ENCODE measurements at places on chromosomes 13 and 19.
A peak's percentile ranks its signal among the peaks of the same experiment; 100 is the strongest.

DNA sequence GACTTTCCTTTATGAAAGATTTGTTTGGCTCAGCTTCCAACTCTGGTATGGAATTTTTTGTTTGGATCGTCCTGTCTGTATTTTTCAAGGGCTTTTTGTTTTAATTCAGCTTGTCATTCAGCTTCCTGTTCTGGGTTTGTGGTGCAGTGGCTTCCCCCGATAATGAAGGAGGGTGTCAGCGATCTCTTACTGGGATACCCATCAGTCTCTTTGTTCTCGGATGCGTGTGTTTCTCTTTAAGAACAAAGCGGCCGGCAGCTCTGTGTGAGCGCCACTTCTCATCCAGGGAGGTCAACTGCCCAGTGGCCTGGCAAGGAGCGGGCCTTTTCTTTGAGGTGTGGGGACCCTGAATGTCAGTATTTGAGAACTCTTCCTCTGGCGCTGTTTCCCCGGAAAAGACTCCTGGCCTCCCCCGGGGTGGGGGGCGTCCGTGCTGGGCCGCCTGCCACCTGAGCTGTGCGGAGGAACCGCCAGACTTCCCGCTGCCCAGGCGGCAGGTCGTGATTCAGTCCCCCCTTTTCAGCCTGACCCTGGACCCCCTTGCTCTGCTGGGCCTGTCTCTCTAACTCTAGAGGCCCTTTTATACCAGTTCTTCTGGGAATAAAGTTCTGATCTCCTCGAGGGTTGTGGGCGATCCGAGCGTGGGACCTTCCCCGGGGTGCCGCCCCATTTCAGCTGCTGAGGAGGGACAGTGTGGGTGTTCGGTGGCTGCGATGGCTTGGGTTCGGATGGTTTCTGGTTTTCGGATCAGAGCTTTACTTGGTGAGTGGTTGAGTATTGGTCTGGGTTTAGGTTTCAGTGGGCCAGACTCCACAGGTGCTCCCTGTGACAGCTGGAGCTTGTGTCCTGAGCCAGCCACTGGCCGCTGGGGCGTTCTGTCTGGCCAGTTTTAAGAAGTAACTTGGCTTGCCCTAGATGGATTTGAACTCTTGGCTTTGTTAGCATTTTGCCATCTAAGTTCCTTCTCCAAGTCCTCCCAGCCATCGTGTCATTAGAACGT lies 3.4 kb downstream of the SF3A2 start:
- H3K4me3 ChIP-seq, result peak overlapping the region; percentile 85
- DNase-seq, result no peak
- H3K4me1 ChIP-seq, result peaks cover 60% of the 10 kb centered on the region
- H3K27ac ChIP-seq, result peak overlapping the region; percentile 80

DNA sequence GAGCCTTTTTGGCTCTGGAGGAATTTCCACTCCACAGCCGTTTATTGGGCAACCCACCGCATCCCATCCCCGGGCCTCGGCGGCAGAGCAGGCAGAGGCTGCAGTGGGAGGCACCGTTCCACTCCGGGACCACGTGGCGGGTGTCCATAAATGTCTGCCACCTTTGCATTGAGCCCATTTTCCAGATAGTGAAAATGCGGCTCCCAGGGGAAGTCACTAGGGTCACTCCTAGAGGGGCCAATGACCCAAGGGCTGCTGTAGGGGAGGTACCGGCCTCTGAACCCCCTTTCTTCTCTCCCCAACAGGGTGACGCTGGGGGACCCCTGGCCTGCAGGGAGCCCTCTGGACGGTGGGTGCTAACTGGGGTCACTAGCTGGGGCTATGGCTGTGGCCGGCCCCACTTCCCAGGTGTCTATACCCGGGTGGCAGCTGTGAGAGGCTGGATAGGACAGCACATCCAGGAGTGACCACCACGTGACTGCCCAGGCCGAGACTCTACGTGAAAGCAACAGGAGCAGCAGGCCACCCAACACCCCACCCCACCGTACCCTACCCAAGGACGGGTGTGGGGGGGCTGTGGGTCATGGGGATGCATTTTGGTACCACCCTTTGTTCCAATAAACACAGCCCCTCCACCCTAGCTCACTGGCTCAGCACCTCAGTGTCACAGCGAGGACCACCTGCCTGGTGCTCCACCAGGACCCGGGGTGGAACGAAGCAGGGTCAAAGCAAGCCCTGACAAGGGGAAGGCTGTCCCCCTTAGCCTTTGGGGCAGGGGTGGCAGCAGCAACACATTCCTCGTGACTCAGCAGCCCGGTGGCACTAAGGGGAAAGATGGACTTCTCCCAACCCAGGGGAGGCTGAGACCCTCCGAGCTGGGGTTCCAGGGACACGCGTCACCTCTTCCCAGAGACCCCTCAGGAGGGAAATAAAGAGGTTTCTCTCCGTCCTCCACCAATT lies 1.5 kb downstream of the TIMM13 start:
- peaks cover 3% of the 10 kb centered on the region for H3K27me3 ChIP-seq
- H3K36me3 ChIP-seq, result peaks cover 17% of the 10 kb centered on the region
- H3K4me3 ChIP-seq, result peak overlapping the region; percentile 92
- H3K27ac ChIP-seq, result peak overlapping the region; percentile 99
- peaks cover 12% of the 10 kb centered on the region for H3K4me1 ChIP-seq

GRCh38 chr13:101449790-101450748 lies 2.4 kb upstream of the ITGBL1 start:
- H3K36me3 ChIP-seq, result no peaks in the 10 kb centered on the region
- H3K27me3 ChIP-seq, result peaks cover 29% of the 10 kb centered on the region
- peaks cover 2% of the 10 kb centered on the region for H3K4me1 ChIP-seq
- H3K27ac ChIP-seq, result no peak overlapping the region

- DNase-seq, result no peak
- H3K27ac ChIP-seq, result no peak overlapping the region
- no peaks in the 10 kb centered on the region for H3K36me3 ChIP-seq
Measured at GRCh38 chr13:90438576-90438975, 908.9 kb upstream of the MIR17HG start.

DNA sequence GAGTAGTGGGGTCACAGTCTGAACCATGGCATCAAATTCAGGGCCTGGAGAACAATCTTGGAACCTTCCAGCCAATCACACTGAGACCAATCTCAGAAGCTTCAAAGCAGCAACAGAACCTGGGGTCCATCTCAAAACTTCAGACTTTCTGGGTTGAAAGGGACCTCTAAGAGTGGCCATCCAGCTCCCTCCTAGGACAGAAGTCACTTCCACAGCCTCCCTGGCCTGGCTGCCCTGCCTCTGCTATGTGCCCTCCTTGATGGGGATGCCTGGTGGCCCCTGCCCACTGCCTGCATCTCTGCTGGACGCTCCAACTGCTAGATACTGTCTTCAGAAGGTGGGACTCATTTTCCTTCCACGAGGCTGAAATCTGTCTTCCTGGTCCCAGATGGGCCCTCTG lies 1.8 kb downstream of the TLE2 start:
- H3K4me1 ChIP-seq, result peaks cover 21% of the 10 kb centered on the region
- DNase-seq, result no peak
- H3K27me3 ChIP-seq, result peaks cover 28% of the 10 kb centered on the region
- no peaks in the 10 kb centered on the region for H3K36me3 ChIP-seq
- H3K27ac ChIP-seq, result no peak overlapping the region
- no peak overlapping the region for H3K4me3 ChIP-seq

DNA sequence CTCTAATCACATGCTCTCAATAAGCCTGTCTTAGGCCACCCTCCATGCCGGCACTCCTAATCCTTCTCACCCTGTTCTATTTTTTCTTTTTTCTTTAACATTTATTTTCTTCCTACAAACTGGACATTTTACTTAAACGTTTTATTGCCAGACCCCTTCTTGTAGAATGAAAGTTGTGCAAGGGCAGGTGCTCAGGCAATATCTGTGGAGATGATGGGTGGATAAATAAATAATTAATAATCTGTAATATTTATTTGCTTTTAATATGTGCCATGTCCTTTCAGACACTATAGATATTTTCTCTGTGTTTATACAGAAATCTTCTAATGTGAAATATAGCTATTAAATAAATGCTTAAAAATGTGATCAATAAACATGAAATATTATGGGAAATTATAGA lies 815.7 kb upstream of the MIR17HG start:
- H3K4me3 ChIP-seq, result no peak overlapping the region
- no peak for DNase-seq
- no peaks in the 10 kb centered on the region for H3K4me1 ChIP-seq

DNA sequence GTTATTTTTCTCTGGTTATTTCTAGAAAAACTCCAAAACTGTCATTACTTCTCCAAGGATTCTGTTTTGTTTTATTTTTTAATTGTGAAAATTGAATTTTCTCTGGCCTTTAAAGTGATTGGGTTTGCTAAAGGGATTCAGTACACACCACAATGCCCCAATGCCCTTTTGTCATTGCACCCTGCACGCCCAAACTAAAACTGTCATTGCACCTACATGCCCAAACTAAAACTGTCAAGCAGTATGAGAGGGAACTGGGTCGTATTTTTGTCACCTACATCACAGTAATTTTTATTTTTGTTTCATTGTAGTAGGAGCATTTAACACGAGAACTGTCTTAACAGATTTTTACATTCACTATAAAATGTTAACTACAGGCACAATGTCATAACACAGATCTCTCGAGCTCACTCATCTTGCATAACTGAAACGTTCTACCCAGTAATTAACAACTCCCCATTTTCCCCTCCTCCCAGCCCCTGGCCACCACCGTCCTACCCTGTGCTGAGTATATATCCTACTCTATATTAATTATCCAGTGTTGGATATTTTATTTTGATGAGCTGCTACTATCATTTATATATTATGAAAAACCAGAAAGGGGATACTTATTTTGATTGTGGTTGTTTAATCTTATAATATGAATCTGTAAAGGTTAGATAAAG lies 7.2 kb downstream of the NALCN start:
- no peak for DNase-seq
- peaks cover 12% of the 10 kb centered on the region for H3K27me3 ChIP-seq
- no peak overlapping the region for H3K4me3 ChIP-seq

DNA sequence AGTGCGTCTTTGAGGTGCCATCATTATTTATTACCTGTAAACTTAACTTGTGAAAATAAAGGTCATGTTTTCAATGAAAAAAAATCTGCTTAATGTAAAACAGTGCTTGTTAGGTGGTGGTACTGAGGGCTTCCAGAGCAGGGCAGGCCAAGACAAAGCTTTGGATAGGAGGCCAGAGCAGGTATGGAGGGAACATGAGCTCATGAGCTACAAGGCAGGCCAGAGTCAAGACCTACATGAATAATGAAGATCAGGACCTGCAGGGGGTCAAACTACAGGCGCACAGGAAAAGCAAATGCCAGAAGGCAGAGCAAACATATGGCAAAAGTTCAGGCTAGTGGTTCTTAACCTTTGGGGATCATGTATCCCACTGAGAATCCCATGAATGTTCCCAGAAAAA lies 343.5 kb downstream of the GPC5 start:
- no peaks in the 10 kb centered on the region for H3K36me3 ChIP-seq
- H3K27ac ChIP-seq, result no peak overlapping the region
- no peaks in the 10 kb centered on the region for H3K4me1 ChIP-seq

DNA sequence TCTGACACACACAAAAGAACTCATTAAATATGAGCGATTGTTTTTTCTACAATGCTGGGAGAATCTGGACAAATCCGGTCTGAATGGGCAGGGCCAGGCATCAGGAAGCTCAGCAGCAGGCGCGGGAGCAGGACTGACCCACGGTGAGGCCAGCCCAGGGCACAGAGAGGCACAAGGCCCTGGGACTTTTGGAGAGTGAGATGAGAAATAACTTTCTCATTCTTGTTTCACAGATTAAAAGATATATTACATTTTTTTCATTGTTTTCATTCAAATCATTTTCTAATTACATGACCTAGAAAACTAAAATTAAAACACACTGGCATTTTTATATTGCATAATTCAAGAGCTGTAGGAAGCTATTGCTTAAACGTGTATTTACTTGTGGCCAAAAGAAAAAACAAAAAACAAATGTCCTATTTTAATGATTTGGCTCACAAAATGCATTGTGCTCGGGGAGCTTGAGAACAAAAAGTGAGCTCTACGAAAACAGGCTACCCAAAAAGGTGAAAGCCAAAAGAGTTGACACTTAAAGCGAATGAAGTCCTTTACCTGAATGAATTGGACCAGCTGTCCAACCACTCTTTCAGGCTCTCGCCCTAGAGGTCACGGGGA lies 133.1 kb downstream of the TNFRSF19 start:
- H3K4me1 ChIP-seq, result no peaks in the 10 kb centered on the region
- H3K27ac ChIP-seq, result no peak overlapping the region
- no peak for DNase-seq
- no peaks in the 10 kb centered on the region for H3K27me3 ChIP-seq
- H3K36me3 ChIP-seq, result no peaks in the 10 kb centered on the region

GRCh38 chr19:34688592-34688991 lies 11.1 kb downstream of the ZNF302 start:
- no peak overlapping the region for H3K27ac ChIP-seq
- H3K4me3 ChIP-seq, result no peak overlapping the region
- peaks cover 28% of the 10 kb centered on the region for H3K36me3 ChIP-seq
- no peaks in the 10 kb centered on the region for H3K4me1 ChIP-seq

DNA sequence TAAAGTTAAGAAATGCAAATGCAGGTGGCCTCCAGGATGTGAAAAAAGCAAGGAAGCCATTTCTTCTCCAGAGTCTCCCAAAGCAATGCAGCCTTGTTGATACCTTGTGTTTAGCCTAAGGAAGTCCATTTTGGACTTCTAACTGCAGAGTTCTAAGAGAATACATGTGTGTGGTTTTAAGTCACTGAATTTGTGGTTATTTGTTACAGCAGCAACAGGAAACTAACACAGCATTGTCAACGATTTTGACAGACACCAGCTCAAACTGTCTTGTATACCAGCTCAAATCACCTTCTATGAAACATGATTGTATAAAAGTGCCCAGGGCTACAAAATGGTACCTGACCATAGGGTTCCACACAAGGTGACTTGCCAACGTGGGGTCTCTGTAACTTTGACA lies 151.4 kb downstream of the NALCN start:
- no peaks in the 10 kb centered on the region for H3K36me3 ChIP-seq
- H3K4me1 ChIP-seq, result peaks cover 2% of the 10 kb centered on the region
- peaks cover 4% of the 10 kb centered on the region for H3K27me3 ChIP-seq
- no peak overlapping the region for H3K27ac ChIP-seq
- no peak for DNase-seq

GRCh38 chr13:90084684-90085290 lies 1262.7 kb upstream of the MIR17HG start:
- no peak for DNase-seq
- H3K4me3 ChIP-seq, result no peak overlapping the region
- H3K27ac ChIP-seq, result no peak overlapping the region
- H3K36me3 ChIP-seq, result no peaks in the 10 kb centered on the region
- no peaks in the 10 kb centered on the region for H3K27me3 ChIP-seq

- DNase-seq, result peak; percentile 70
- peaks cover 3% of the 10 kb centered on the region for H3K36me3 ChIP-seq
- peak overlapping the region; percentile 76 for H3K27ac ChIP-seq
- peak overlapping the region; percentile 56 for H3K4me3 ChIP-seq
- peaks cover 60% of the 10 kb centered on the region for H3K4me1 ChIP-seq
- no peaks in the 10 kb centered on the region for H3K27me3 ChIP-seq
Measured at GRCh38 chr19:17079710-17080439, 4.3 kb downstream of the MYO9B start.
